Myocyte (in vitro differentiated cells): ENCODE measurements at places on chromosomes 7 and 10.

- DNase-seq: no peak
Observed at GRCh38 chr7:115117748-115118147, 195.9 kb downstream of the MDFIC start.

DNA sequence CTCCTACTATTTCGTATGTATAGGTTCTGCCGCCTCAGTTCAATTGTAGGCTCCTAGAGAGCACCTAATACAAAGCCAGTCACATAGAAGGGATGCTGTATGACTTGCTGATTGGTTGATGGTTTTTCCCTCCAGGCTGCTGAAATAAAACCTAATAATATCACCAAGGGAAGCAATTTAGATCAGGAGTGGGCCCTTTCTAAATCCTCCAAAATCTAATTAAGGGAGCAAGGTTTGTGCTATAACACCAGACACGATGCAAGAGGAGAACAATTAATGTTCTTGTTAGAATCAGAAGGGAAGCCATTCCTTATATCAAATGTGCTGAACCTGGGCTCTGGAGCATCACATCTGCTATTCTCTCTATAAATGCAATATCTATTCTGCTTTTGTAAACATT lies 42.0 kb upstream of the SLC13A1 start:
- no peak for DNase-seq

GRCh38 chr10:71643904-71644303 lies 75.7 kb downstream of the C10orf105 start:
- DNase-seq: no peak

DNA sequence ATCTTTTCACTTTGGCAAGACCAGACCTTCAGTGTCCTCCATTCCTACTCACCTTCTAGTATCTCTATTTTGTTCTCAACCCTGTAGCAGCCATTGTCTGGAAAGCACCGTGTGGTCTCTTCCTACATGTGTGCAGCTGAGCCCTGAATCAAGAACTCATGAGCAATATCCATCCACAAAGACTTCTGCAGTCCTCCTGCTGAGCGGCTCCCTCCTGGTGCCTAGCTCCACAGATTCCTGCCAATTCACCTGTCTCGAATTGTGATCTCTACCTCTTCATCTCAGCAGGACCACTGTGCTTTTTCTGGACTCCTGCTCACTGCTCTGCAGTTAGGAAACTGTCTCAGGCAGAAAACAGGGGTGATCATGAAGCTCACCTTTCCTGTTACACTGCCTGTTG lies 118.8 kb downstream of the RELN start:
- DNase-seq: no peak

GRCh38 chr7:151312831-151313809 lies 28.5 kb upstream of the NUB1 start:
- DNase-seq: no peak

GRCh38 chr7:13420726-13421125 lies 568.7 kb downstream of the ETV1 start:
- DNase-seq: no peak

GRCh38 chr10:14953424-14954000 lies 384 bp downstream of the DCLRE1C start:
- DNase-seq: peak; percentile 86

- DNase-seq: no peak
Observed at GRCh38 chr10:127999297-128000129, 92.6 kb downstream of the PTPRE start.
